ENCODE measurements at places on chromosomes 6 and 20.

DNA sequence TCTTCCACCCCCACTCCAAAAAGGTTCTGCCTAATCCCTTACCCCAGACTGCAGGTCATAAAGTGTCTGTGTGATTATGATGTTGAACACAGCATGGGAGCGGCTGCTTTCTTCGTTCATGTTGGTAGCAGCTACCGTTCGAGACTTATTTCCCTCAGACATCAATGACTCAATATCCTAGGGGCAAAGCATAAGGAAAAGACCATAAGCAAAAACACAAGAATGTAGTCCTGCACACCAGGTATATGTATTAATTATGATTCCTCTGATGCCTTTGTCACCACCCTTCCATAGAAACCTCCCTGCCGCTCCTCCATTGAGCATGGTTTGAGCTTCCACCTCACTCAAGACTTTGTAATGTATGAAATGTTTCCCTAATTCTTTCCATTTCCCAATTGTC, 137.2 kb downstream of the KIF13A start:
- DNase-seq, result no peak

DNA sequence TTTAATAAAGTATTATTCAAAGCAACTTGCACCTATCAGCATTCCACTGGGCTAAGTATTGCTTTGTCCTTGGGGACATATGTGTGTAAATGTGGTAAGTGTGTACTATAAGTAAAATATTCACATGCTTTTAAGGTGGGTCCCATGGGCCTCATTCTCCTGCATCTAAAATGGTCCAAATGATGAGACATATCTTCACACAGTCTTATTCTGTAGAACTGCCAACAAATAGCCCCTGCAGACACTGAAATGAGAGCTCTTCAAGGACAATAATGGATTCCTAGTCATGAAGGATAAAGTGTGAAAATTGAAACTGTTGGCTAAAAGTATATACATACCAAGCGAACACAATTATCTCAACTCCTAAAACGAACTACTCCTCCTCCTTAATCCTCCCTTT, 81.8 kb downstream of the SMLR1 start:
- DNase-seq, result no peak

DNA sequence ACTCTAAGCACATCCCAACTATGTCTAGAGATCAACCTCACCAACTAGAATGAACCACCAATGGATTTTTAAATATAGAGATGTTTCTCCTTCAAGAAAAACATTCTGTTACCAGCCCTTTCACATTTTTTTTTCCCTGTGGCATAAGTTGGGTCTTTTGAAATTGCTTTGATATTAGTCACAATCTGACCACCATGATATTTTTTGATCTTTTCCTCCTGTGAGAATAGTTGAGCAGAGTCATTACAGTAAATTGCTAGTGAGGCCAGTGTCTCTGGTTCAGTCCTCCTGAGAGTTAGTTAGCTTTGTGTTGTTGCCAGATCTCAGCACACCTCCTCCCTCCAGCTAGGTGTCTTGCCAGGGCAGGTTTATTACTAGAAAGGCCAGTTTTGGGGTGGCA, 79.7 kb upstream of the MYLIP start:
- DNase-seq, result no peak

DNA sequence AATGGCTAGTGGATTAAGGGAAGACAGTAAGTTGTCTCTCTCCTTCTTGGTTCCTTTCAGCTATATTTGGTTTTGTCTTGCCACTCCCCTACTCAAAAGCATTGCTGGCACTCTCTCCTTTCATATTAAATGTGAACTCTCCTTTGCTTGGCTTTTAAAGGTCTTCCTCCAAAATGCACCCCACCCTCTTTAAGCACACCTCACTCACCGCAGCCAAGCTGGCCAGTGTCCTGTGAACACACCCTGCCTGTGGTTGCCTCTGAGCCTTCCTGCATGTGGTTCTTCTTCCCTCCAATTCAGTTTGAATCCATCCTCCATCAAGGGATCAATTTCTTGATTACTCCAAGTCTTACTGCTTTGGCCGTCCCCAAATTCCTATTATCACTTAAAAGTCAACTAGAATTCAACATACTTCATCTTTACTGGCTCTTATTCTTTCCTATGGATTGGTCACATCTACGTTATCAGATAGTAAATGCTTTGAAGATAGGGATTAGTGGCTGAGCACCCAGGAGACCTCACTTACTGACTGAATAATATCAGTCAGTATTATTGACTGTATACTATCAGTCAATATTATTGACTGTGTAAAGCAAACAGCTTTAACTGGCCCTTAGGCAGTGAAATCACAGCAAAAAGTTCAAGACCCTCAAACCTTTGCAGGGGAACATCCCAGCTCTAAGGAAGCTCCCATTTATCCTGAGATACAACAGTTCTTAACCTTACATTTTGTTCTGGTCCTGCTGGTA, 41.6 kb upstream of the SPDEF start:
- no peak for DNase-seq

Measured in right lung (tissue), 10 donors.